ENCODE measurements at places on chromosomes 7 and 10.

DNA sequence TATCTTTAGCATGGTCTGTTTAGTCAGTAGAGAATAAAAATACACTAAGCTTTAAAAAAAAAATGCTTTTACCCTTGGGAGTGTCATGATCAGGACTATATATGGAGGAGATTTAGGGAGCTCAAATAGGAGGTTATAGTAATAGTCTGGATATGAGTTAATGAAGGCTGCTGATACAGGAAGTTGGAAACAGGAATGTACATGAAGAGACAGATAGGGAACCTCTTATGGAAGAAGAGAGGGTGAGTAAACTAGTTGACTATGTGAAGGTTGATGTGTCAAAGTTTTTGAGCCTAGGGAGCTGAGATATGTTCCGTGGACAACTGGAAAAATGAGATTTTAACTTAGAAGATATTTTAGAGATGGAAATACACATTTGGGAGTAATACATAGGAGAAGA lies 472.0 kb upstream of the FZD8 start:
- no peak for DNase-seq

GRCh38 chr10:57593983-57594573 lies 673.6 kb downstream of the IPMK start:
- no peak for DNase-seq

DNA sequence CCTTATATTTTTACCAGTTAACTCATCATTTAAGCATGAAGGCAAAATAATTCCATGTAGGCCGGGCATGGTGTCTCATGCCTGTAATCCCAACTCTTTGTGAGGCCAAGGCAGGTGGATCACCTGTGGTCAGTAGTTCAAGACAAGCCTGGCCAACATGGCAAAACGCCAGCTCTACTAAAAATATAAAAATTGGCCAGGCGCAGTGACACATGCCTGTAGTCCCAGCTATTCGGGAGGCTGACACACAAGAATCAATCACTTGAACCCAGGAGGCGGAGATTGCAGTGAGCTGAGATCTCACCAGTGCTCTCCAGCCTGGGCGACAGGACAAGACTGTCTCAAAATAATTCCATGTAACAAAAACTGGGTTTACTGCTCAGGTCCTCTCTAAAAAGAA lies 18.3 kb downstream of the HNRNPA2B1 start:
- DNase-seq: no peak

GRCh38 chr7:27199849-27200760 lies at the start of gene HOXA13:
HOXA13 (minus strand) TSS chr7:27200091; CDS start chr7:27200077, 14 bp downstream.
- DNase-seq: no peak

- no peak for DNase-seq
Observed at GRCh38 chr7:22178735-22179134, 178.2 kb downstream of the RAPGEF5 start.

DNA sequence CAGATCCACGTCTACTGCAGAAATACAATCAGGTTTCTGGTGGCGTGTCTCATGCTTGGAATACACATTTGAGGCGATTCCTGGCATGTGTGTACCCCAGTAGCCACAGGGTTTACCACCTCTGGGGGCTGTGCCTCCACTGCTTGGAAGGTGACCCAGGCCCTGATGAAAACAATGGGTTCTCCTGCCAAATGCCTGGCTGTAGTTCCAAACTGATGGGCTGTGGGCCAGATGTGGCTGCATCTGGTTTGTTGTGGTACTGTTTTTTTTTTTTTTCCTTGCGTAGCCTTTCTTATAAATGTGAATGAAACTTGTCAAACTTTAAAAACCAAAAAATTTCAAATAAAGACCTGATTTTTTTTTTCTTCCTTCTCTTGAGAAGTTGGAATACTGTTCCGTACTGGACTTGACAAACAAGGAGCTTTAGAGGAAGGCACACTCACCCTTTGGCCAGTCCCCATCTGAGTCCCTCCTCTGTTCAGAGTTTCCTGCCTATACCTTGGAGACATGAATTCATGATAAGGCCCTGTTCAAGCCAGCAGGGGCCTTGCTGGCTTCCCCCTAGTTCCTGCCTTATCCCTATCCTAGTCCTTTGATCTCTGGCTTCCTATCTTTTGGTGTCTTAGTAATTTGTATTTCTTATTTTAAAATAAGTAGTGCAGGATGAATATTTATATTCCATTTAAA lies 217.1 kb downstream of the PHTF2 start:
- no peak for DNase-seq

DNA sequence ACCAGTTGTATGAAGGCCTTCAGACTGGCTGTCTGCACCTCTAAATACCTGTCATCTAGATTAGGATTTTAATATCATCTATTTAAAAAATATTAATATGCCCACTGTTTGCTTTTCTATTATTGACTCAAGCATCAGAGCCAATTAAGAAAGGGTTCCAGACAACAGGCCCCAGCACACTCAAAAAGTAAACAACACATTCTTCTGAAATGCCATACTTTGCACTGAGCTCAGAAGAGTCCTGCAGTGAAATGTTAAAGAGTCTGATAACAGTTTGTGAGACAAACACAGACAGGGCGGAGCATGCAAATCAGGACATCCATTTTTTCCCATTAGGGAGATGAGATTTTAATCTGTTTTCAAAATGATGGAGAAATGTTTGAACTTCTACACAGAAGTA lies 45.9 kb upstream of the KLF6 start:
- no peak for DNase-seq

- no peak for DNase-seq
Observed at GRCh38 chr10:110613996-110614495, 30.1 kb upstream of the RBM20 start.

DNA sequence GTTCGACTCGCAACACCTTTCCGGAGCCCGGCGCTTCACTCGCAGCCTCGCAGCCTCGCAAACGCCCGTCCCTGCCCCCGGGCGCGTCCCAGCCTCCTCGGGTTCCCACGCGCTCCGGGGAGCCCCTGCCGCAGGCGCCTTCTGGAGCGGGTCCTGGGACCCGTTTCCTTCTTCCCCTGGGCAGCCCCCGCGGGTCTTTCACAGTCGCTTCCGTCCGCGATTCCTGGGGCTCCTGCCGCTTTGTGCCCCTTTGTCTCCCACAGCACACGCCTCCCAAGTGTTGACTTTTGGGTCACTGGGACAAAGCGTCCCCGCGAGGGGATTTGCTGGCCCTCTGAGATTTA lies 140.7 kb downstream of the DYNC2I1 start:
- no peak for DNase-seq

- no peak for DNase-seq
Observed at GRCh38 chr7:101890749-101891523, 73.5 kb downstream of the CUX1 start.

- no peak for DNase-seq
Observed at GRCh38 chr10:132705173-132705572, 80.8 kb downstream of the NKX6-2 start.

- no peak for DNase-seq
Observed at GRCh38 chr10:4459531-4459930, 366.5 kb upstream of the AKR1E2 start.

DNA sequence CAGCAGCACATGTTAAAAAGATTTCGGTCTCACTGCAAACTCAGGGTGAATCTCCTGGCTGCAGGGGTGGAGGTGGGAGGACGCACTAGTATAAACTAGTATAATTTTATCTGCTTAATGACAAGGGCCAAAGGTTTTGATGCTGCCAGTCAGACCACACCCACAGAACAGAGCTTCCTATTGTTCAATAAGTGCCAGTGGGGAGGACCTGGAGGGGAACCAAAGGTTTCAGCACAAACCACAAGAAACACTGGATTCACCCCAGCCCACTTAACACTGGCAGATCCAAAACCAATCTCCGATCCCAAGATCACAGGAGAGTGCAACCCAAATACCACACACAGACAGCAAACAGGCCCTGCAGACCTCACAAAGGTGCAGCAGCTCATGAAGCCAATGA lies 6.6 kb downstream of the VOPP1 start:
- no peak for DNase-seq

GRCh38 chr7:129468087-129468486 lies 33.9 kb downstream of the STRIP2 start:
- DNase-seq: no peak

DNA sequence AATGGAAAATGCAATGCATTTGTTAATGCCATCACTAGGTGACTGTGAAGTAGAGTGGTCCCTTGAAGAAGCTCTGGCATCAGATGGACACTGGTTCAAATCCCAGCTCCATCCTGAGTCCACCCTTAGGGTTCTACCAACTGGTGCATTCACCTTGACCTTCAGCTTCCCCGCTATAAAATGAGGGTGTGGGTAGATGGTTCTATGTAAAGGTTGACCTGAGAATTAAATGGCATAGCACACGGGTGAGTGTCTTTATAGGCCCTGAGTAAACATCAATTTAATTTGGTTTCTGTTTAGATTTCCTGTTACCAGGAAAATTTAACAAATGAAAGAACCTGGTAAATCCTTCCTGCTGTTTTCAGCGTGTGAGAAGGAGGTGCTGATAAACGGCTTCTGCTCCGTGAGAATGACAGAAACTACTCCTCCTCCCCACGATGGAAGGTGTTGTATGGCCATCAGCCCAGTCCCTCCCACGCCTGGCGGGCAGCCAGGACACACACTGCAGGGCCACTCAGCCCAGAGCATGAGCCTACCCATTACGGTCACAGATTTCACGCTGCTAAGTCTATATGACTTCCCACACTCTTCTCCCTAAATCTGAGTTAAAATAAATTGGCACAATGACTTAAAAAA lies 210.1 kb downstream of the TNS3 start:
- DNase-seq: peak; percentile 94

- no peak for DNase-seq
Observed at GRCh38 chr10:51000976-51001375, 73.3 kb upstream of the PRKG1 start.

DNA sequence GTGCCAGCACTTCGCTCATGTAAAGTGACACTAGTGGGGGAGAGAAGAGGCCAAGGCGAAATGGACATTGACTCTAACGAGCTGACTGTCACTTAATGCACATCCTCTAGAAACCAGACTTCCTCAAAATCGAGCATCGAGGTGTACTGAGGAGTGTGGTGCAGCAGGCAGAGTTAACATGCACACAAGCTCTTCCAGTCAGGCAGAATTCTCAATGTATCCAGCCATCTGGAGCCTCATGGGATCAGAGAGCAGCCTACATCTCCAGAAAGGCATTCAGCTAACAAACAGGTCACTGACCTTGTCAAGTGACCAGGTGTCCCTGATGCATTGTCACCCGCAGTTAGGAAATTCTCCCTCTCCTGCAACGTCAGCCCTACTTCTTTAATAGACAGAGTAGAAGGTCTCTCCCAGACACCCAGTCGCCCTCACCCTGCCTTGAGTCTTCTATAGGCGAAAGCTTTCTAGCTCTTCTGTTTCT lies 259.8 kb upstream of the AOAH start:
- no peak for DNase-seq

DNA sequence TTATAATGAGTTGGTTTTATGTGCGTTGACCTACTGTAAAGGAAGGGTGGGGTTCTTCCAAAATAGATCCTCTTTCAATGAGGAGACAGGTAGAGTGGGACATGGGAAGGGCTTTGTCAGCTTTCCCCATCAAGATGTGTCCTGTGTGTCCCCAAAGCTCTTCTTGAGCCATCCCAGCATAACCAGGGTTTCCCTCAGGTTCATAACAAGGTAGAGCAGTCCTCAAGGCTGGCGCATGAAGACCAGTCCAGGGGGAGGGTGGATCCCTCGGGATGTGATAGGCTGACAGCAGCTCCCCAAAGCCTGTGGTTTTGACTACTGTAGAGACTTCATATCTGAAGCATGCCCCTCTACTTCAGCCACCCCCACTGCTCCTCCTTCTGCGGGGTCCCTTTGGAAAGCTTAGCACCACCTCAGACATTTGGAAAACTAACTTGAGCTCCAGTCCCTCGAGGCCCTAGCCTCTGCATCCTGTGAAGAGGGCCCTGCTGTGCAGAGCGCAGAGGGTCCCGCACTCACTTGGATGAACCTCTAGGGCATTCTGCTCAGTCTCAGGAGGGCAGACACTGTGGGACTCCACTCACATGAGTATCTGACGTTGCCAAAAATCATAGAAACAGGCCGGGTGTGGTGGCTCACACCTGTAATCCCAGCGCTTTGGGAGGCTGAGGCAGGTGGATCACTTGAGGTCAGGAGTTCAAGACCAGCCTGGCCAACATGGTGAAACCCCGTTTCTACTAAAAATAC lies 1.1 kb upstream of the GIMAP8 start:
- no peak for DNase-seq

DNA sequence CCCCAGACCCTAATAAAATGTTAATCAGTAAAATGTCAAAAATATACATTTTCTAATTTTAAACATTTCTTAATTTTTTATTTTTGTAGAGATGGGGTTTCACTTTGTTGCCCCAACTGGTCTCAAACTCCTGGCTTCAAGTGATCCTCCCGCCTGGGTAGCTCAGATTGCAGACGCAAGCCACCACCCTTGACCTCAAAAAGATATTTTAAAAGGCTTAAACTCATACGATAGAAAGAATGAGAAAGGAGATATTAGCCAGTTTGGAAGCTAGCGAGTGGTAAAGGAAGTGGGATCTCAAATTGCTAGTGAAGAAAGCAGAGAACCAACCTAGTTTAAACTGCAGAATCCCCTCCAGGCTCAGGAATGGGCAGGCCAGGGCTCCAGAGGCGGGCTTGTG lies 4.5 kb downstream of the WIPI2 start:
- no peak for DNase-seq

DNA sequence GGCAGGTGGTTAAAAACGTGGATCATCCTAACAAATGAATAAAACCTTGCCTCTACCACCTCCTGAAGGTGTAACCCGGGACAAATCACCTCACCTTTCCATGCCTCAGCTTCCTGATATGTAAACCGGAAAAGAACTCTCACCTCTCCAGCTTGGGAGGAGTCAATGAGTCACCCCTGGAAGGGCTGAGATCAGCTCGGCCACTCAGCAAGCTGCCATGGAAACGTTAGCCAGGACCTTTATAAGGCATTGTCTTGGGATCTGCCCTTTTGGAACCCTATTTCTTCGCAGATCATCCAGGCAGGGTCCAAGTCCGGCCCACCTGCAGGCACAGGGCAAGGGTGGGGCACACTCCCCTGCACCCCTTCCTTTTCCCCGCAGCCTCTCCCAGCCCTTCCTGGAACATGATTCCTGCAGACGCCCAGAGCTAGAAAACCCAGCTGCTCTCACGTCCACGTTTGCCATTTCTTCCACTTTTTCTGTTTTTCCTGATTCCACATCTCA lies 81.6 kb upstream of the PFKP start:
- no peak for DNase-seq

- DNase-seq: no peak
Observed at GRCh38 chr7:17460665-17461064, 162.2 kb downstream of the AHR start.

- DNase-seq: no peak
Observed at GRCh38 chr10:124386186-124387077, 32.3 kb downstream of the OAT start.

- no peak for DNase-seq
Observed at GRCh38 chr7:77895905-77896304, 97.3 kb downstream of the PHTF2 start.

- no peak for DNase-seq
Observed at GRCh38 chr7:1665549-1666316, 4.3 kb upstream of the ELFN1 start.

- no peak for DNase-seq
Observed at GRCh38 chr10:11063856-11064255, 46.2 kb downstream of the CELF2 start.

GRCh38 chr7:84677117-84677732 lies 482.6 kb upstream of the SEMA3A start:
- no peak for DNase-seq
